ENCODE measurements at places on chromosomes 2 and 18.

GRCh38 chr18:79583426-79583825 is 96.2 kb upstream of the CTDP1 start:
- DNase-seq, result no peak

DNA sequence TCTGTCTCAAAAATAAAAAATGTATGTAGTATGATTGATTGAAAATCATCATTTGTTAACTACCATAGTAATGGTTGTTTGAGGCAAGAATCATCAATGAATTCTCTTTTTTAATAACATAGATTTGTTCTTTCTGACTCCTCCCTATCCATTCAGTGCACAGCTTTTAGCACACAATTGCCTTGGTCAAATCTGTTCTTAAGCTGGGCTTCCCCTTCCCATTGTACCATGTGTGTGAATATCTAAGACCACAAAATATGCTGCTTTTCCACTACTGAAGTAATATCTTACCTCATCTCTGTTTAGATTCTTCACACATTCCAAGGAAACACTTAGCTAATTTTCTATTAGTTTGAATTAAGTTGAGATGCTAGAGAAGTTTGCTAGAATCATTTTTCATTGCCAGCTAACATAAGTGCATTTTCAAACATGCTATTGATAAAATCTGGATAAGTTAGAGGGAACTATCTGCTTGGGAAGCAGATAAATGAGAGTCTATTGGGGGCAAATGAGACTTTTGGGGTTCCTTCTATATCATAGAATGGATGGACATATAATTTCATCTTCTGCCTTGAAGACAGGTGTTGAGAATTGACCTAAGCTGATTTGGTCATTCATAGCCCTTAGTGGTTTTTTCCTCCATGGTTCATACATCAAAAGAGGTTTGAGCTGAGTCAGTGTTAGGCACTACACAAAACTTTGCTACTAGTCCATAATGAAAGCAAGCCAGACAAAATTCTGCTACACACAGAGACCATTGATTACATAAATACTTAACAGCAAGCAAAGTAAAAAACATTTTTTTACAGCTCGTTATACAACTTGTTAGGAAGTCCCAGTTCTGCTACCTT is 231.9 kb downstream of the PLCL1 start:
- DNase-seq, result no peak

DNA sequence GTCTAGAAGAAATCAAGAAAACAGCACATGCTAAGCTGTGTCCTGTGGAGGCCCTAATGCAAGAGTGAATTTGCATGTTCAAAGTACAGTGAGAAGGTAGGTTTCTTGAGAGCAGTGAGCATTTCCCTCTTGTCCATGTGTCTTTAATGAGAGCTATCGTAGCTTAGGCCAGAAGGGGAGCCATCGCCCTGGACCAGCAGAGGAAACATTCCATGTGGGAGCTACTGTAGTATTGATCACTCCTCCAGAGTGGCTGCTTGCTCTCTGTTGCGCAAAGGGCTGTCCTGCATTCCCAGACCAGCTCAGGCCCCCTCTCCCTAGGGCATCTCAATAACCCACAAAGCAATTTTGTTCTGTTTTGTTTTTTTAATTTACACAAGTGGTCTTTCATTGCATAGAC is 950.1 kb downstream of the CNTNAP5 start:
- DNase-seq, result no peak

DNA sequence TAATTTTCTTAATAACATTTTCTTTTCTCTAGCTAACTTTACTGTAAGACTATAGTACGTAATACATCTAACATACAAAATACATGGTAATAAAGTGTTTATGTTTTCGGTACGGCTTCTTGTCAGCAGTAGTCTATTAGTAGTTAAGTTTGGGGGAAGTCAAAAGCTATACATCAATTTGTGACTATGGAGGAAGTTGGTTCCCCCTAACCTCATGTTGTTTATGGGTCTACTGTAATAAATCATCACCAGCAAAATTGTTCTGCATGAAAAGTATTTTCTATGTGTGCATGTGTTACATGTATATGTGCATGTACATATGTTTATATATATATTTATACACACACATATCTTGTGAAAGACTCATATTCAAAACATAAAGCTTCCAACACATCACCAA is 303.0 kb downstream of the TRIB2 start:
- DNase-seq, result no peak

- no peak for DNase-seq
Measured at GRCh38 chr2:50719837-50720696, 311.9 kb downstream of the NRXN1 start.

GRCh38 chr2:227325839-227326195 is 766 bp downstream of the MFF start:
- peak; percentile 45 for DNase-seq

GRCh38 chr2:218075975-218076811 is 7.1 kb downstream of the RUFY4 start:
- no peak for DNase-seq

- DNase-seq, result no peak
Measured at GRCh38 chr2:154161286-154161685, 289.6 kb downstream of the GALNT13 start.

DNA sequence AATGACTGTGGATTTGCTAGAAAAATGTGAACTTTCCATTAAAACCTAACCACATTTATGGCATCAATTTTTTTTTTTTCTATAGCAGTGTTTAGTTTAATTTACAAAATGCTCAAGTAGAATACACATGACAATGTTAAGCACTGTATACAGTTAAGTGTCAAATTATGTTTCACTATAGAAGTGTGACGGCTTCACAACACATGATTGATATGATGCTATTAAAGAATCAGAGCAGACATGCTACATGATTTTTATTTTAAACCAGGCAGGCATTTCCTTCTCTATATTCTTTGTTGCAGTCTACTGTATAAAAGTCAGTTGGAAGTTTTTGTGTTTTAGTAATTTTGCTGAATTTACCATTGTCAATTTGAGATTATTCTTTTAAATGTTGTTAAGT is 43.6 kb downstream of the PROKR1 start:
- DNase-seq, result no peak

GRCh38 chr2:203621981-203622515 is 84.4 kb upstream of the CD28 start:
- DNase-seq, result no peak

- no peak for DNase-seq
Measured at GRCh38 chr18:44869533-44869932, 188.8 kb downstream of the SETBP1 start.

GRCh38 chr2:7692657-7693161 is 775.5 kb downstream of the RNF144A start:
- no peak for DNase-seq

GRCh38 chr2:156481312-156481711 is 45.1 kb downstream of the GPD2 start:
- DNase-seq, result no peak

- DNase-seq, result no peak
Measured at GRCh38 chr2:157806426-157807077, 69.6 kb downstream of the ACVR1 start.

- DNase-seq, result no peak
Measured at GRCh38 chr18:57784034-57784800, 18.9 kb downstream of the ATP8B1 start.

DNA sequence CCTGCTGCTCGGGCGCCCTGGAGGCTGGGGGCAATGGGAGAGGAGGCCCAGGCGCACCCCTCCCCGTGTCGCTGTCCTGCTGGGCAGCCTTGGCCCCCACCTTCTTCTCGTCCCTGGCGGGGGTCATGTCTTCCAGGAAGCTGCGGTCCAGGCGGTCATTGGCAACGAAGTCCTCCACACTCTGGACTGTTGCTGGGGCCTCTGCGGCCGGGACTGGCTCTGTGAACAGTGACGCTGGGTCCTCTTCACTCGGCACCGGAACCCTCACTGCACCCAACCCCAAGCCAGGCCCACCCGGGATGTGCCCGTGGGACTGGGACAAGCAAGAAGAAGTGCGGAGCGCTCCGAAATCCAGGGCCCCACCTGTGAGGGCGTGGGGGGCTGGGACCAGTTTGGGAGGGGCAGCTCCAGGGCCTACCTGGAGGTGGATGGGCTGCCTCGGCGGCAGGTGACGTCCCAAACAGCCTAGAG is 308.0 kb downstream of the CCDC74A start:
- DNase-seq, result no peak

GRCh38 chr2:27494284-27494943 is 586 bp downstream of the FNDC4 start:
- DNase-seq, result no peak

DNA sequence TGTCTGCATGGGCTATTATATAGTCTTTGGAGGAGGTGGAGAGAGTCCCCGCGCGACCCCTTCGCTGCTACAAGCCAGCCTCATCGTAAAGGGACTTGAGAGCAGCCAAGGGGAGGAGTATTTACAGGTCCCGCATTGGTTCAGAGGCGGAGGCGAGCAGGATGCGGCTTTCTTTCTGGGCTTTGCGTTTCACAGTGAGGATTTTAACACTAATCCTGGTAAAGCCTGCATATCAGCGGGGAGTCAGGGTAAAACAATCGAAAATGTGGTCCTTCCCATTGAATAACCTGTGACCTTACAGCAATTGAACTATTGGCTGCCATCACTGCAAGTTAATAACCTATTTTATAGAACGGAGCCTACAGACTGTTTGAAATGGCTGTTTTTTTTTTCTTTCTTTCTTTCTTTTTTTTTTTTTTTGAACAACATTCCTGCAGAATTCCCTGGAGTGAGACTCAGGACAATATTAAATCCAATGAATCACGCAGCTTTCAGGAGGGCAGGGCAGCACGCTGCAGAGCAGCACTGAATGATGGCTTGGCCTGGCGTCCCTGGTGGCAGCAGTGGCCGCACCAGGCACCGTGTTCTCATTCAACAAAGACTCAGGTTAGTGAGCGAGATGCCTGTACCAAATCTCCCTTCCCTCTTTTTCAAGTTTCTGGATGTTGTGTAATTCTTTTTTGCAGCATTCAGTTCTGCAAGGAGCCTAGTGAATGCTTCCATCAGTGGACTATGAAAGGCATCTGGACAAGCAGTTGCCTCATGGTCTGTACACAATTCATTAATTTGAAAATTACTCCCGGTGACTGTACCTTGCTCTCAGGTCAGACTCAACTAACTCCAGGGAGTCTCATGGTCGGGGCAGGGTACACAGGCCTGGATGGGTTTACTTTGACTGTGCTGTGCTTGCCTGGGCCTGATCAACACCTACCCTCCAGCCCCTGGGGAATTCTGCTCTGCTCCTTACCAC is 19.8 kb downstream of the SMIM21 start:
- DNase-seq, result no peak

DNA sequence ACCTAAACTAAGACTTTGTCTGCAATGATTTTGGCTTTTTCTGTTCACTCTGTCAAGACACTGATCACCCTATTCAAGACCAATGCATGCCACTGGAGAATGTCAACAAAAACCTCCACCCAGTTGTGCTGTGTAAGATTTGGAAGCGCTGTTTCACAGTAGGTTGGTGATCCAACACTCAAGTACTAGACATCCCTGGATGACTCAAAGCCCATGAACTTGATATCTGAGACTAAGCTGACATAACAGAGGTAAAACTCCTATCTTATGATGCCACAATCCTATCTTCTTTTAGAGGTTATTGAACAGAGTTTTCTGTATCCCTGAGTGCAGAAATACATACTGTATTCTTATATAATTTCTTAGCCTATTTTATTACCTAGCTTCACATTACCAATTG is 251.3 kb upstream of the ETAA1 start:
- DNase-seq, result no peak

DNA sequence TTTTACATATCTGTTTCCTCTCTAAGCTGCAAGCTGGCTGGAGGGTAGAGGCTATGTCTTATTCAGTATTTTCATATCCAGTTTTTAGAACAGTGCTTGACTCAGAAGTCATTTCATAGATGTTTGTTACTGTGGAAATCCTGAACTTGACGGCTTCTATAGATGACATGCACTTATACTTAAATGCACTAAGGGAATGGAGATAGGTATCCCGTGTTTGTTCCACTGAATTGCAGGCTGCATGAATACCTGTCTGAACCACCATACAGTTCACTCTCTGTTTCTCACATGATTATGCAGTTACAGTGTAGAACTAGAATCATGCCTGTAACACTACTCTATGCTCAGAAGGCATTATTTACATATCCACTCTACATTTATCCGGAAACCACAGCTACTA is 417.1 kb downstream of the MTX2 start:
- no peak for DNase-seq

GRCh38 chr2:239025096-239025801 is 177.4 kb downstream of the TWIST2 start:
- no peak for DNase-seq

DNA sequence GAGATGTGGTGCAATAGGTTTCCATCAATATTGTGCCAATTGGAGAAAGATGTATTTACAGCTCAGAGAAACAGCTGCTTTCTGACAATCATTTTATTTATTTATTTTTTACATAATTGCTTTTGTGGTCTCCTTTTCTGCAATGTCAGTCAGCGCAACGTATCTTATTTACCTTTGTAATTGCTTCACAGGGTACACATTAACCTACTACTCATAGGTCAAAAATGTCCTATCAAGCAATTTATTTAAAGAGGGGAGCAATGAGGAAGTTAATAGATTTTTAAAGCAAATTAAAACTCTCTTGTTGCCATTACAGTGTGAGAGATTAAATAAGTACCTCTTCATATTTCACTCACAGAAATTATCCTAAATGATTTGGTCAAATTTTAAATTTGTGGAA is 291.0 kb downstream of the CALCRL start:
- DNase-seq, result no peak

DNA sequence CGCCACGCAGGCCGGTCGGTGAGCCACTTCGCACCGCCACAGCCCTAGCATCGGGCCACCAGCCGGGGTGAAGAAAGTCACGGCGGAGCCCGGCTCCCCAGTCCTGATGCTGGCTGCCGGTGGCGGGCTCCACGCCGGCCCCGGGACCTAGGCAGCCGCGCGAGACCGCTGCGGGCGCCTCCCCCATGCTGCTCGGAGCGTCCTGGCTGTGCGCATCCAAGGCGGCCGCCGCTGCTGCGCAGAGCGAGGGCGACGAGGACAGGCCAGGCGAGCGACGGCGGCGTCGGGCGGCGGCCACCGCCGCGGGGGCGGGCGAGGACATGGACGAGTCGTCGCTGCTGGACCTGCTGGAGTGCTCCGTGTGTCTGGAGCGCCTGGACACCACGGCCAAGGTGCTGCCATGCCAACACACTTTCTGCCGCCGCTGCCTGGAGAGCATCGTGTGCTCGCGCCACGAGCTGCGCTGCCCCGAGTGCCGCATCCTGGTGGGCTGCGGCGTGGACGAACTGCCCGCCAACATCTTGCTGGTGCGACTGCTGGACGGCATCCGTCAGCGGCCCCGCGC is 433 bp downstream of the SH3RF3 start:
- DNase-seq, result no peak
